ENCODE measurements at places on chromosomes 2 and 18.
A peak's percentile ranks its signal among the peaks of the same experiment; 100 is the strongest.

- no peak for DNase-seq
Measured at GRCh38 chr2:46917628-46918027, 2.0 kb upstream of the MCFD2 start.

- DNase-seq, result no peak
Measured at GRCh38 chr2:74873012-74873665, 39.2 kb downstream of the HK2 start.

GRCh38 chr18:45713239-45713638 lies 10.7 kb upstream of the SLC14A1 start:
- DNase-seq, result no peak

GRCh38 chr2:98882971-98883779 lies 52.9 kb downstream of the CRACDL start:
- no peak for DNase-seq

- peak; percentile 98 for DNase-seq
Measured at GRCh38 chr2:112053917-112054846, 887 bp upstream of the TMEM87B start.

DNA sequence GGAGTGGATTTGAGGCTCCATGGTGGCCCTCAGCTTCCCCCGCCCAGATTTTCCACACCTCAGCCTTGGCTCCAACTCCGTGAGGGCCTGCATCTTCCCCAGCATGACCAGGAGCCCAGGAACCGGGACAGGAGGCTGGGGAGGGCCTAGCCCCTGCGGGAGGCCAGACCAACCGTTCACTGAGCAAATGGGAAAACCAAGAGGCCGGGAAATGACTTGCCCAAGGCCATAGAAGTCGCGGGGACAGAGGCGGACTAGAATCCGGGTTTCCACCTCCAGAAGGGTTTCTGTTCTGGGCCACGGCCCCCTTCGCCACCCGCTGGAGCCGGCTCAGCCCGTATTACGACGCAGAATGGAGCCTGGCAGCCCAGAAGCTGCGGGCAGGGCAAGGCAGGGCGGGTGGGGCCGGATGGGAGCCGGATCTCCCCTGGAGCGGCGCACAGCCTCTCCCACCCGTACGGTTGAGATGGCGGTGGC lies 7.9 kb upstream of the CRYBA2 start:
- DNase-seq, result no peak

DNA sequence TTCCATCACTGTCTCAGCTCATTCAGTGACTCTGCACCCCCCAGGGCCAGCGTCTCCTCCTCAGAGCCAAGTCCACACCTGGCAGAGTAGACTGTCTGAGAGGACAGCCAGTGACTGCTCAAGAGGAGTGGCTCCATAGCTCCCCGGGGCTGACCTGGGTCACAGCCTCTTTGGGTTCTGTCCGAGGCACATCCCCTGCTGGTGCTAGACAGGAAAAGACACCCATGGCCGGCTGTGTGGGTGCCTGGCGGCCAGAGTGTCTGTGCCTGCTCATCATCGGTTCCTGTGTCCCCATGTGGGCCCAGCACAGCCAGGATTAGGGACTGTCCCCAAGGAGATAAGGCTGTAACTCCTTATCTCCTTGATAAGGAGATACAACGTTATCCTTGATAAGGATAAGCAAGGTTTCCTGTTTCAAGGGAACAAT lies 3.5 kb upstream of the CROCC2 start:
- no peak for DNase-seq

- DNase-seq, result no peak
Measured at GRCh38 chr2:69992310-69993047, 31.0 kb upstream of the ASPRV1 start.

DNA sequence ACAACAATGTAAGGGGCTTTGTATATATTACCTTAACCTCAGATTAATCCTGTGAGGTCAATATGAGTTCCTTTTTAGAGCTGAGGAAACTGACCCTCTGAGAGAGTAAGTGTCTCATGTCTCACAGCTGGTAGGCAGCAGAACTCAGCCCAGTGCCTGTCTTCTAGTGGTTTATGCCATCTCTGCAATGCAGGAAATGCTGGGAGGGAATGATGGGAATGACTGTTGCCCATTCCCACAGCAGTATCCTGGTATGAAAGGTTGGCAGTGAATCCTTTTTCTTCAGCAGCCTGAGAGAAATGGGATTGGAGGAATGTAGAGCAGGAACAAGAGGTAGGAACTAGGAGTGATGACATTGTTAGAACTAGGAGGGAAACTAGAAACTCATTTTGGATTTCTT lies 6.0 kb downstream of the MRPL30 start:
- DNase-seq, result no peak

GRCh38 chr18:6476190-6476589 lies 61.5 kb upstream of the L3MBTL4 start:
- DNase-seq, result no peak

DNA sequence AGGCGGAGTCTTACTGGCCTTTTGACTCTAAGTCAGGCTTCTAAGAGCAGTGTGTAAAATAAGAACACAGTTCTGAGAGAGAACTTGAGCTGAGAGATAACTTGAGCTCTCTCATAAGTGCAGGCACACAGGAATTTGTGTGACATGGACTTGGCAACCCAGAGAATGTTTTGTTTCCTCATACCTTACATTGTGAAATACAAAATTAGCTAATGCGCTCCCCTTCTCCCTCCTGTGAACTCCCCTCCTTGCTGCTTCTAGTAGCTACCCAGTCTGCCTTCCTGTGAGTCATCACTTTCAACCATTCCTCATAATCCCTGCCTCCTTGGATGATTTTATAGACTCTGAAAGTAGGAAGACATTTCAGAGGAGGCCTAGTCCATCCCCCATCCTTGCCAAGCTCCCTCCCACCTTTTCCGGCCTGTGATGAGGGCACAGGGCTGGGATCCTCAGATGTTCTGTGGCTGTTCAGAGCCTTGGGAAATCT lies 22.6 kb downstream of the FER1L5 start:
- no peak for DNase-seq
